ENCODE measurements at places on chromosomes 12 and 14. TPM values are rescaled to one million over a fixed set of nuclear protein-coding genes. Genes with fewer than 3 reads are reported as not detected.

The PAWR gene
- 52.1 TPM for total RNA-seq

The CLEC4E gene
- not detected for total RNA-seq

The VDR gene
- total RNA-seq, result not detected

The ADAMTS20 gene
- total RNA-seq, result 2.0 TPM

The HIF1A gene
- 122 TPM for total RNA-seq

The NRXN3 gene
- total RNA-seq, result 2.5 TPM

The ZNF641 gene
- total RNA-seq, result 17.1 TPM

The SRRM4 gene
- total RNA-seq, result 10.8 TPM

The TPH2 gene
- 0.23 TPM for total RNA-seq

The HHIPL1 gene
- total RNA-seq, result 2.3 TPM

The ITGB7 gene
- total RNA-seq, result not detected

The FAM222A gene
- total RNA-seq, result 12.5 TPM

The ANG gene
- 2.3 TPM for total RNA-seq

The BHLHE41 gene
- not detected for total RNA-seq

The KCNC2 gene
- total RNA-seq, result not detected

The CFAP54 gene
- 3.1 TPM for total RNA-seq

The TAS2R10 gene
- total RNA-seq, result 1.2 TPM

The DPF3 gene
- 1.3 TPM for total RNA-seq

The TMTC1 gene
- total RNA-seq, result 13.1 TPM

The ANHX gene
- total RNA-seq, result not detected

The BDKRB2 gene
- 0.18 TPM for total RNA-seq

The PRORP gene
- total RNA-seq, result 46.6 TPM

The TAS2R8 gene
- total RNA-seq, result not detected

The IQSEC3 gene
- 1.1 TPM for total RNA-seq

The SYCP3 gene
- total RNA-seq, result not detected

The NINJ2 gene
- 0.42 TPM for total RNA-seq

The OASL gene
- total RNA-seq, result not detected

The OTOGL gene
- 0.12 TPM for total RNA-seq

The DAO gene
- not detected for total RNA-seq

The RBMS2 gene
- 33.5 TPM for total RNA-seq

The TAS2R13 gene
- total RNA-seq, result 1.0 TPM

The RHOJ gene
- total RNA-seq, result 34.6 TPM

The GPR162 gene
- 16.4 TPM for total RNA-seq

The GSC gene
- not detected for total RNA-seq

The MNAT1 gene
- total RNA-seq, result 34.4 TPM

The GUCY2C gene
- not detected for total RNA-seq

The RNFT2 gene
- 79.9 TPM for total RNA-seq

The SLC25A21 gene
- 2.2 TPM for total RNA-seq

The CCDC196 gene
- not detected for total RNA-seq

The TAS2R19 gene
- 2.8 TPM for total RNA-seq

The SYT10 gene
- total RNA-seq, result 0.19 TPM

The FSCB gene
- total RNA-seq, result not detected

The MFAP5 gene
- total RNA-seq, result not detected

The SLC4A8 gene
- total RNA-seq, result 30.9 TPM

The CPNE8 gene
- total RNA-seq, result 8.8 TPM

The IRAK3 gene
- total RNA-seq, result 0.61 TPM

The LHX5 gene
- 1.8 TPM for total RNA-seq

The VRTN gene
- not detected for total RNA-seq
